T-helper 9 cell (primary cell): ENCODE measurements at places on chromosomes 16 and 17.

DNA sequence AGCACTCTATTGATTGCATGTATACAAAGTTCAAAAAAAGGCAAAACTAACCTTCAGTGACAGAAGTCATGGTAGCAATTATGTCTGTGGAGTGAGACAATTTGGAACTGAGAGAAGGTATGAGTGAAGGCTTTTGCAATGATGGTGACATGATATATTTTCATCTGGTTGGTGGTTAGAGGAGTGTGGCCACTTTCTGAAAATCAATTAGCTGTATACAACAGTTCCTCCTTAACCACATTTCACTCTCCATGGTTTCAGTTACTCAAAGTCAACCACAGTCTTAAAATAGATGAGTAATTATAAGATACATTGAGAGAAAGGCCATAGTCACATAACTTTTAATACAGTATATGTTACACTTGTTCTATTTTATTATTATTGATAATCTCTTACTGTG, 26.2 kb downstream of the ADAMTS18 start:
- no peak for DNase-seq

GRCh38 chr17:1758807-1759206, 3.1 kb upstream of the SERPINF1 start:
- DNase-seq: no peak

- no peak for DNase-seq
Observed at GRCh38 chr17:78748048-78748729, 33.9 kb downstream of the CYTH1 start.

DNA sequence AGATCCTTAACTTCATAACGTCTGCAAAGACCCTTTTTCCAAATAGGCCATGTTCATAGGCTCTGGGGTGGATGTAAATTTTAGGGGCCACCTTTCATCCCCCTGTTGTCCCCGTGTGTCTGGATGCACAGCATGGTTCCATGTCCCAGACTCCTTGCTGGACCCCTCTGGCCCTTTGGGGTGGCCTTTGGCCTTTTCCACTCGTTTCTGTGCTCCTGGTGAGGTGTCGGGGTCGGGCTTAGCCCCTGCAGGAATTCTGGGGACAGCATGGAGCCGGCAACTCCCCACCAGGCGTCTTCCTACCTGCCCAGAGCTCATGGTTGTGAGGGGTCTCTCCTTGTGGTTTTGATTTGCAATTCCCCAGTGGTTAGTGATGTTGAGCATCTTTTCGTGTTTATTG, 183.5 kb downstream of the SEC14L1 start:
- no peak for DNase-seq

DNA sequence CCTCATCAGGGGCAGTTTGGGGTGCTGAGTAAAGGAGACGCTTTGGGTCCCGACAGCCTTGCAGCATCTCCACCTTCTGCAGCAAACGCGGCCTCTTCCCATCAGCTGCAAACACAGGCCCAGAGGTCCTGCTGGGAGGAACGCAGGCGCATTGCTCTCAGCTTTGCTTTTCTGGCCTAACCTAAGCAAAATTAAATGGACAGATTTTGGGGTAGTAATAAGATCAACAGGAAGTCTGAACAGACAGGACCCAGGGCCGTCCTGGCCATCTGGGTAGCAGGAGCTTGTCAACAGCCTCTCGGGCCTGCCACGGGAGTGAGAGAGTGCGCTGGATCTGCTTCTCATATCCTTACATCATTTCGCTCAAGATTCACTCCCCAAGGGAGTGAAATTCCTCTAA, 7.2 kb downstream of the NUBP1 start:
- no peak for DNase-seq

DNA sequence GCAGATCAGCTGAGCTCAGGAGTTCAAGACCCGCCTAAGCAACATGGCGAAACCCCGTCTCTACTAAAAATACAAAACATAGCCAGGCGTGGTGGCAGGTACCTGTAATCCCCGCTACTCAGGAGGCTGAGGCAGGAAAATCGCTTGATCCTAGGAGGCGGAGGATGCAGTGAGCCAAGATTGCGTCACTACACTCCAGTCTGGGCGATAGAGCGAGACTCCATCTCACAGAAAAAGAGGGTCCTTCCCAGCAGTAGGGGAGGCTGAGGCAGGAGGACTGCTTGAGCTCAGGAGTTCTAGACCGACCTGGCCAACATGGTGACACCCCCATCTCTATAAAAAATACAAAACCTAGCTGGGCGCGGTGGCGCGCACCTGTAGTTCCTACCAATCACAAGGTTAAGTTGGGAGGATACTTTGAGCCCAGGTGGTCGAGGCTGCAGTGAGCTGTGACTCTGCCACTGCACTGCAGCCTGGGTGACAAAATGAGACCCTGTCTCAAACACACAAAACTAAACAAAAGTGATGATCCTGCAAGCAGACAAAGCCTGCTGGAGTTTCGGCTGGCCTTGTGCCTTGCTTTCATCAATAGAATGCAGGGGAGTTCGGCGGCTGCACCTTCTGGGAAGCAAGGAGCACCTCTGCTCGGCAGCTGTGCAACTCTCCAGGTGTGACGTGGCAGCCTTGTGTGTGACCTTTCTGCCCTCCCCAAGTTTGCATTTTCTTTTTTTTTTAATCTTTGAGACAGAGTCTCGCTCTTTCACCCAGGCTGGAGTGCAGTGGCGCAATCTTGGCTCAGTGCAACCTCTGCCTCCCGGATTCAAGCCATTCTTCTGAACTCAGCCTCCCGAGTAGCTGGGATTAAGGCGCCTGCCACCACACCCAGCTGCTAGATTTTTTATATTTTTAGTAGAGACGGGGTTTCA, 12.4 kb upstream of the YWHAE start:
- DNase-seq: no peak

GRCh38 chr16:9169094-9169493, 77.7 kb downstream of the HAPSTR1 start:
- no peak for DNase-seq

DNA sequence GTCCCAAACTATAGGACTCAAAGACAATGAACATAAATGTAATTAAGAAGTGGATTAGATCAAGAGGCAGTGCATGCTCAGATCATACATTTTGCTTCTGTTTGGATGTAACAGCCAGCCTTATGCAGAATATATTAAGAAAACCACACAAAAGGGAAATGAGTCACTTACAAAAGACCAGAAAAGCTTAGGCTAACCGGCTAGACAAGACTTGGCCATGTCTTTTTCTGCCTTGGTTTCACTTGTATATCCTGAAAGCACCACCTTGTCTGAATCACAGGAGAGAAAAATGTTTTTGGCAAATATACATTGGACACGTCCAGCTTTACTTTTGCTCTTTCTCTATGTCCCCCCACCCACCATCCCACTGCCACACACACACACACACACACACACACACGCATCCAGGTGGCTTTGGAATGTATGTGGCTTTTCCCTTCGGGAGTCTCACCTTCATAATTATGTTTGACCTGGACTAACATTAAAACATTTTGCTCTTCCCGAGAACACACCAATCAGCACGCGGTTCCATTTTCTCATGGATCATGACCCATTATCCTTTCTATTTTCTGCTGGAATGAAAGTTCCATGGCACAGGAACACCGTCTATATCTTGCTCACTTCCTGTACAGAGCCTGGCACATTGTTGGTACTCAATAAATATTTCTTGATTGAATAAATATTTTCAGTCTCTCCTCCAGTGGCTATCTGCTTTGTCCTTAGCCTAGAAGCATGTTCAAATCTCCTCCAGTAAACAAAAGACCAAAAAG, 64.6 kb downstream of the CDK5R1 start:
- no peak for DNase-seq

GRCh38 chr17:32498391-32498790, 11.6 kb downstream of the CDK5R1 start:
- no peak for DNase-seq

DNA sequence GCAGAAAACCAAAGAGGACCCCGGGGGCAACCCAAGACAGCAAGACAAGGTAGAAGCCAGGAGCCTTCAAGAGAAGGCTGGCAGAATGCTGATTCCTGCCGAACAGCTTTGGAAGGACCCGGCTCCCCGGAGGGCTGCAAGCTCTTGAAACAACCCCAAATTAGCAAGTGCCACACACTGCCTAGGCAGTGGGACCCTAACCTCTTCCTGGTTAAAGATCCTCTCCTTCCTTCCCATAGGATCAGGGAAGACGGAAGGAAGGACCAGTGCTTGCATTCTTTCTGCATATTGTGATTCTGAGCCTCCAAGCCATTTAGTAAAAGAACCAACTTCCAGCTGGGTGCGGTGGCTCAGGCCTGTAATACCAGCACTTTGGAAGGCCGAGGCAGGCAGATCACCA, 122.0 kb upstream of the AXIN2 start:
- DNase-seq: no peak

DNA sequence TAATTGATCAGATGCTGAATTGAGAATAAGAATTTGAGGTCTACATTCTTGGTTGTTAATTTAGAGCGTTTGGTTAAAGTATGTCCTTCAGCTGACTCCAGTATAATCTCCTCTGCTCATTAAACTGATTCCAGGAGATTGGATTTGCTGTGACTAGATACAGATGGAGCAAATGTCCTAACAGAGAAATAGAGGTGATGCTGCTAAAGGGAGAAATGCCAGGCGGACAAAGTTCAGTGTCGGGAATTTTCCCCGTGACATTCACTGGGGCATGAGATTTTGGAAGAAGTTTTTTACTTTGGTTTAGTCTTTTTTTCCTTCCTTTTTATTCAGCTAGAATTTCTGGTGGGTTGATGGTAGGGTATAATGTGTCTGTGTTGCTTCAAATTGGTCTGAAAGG, 19.0 kb downstream of the PRKAR1A start:
- no peak for DNase-seq

DNA sequence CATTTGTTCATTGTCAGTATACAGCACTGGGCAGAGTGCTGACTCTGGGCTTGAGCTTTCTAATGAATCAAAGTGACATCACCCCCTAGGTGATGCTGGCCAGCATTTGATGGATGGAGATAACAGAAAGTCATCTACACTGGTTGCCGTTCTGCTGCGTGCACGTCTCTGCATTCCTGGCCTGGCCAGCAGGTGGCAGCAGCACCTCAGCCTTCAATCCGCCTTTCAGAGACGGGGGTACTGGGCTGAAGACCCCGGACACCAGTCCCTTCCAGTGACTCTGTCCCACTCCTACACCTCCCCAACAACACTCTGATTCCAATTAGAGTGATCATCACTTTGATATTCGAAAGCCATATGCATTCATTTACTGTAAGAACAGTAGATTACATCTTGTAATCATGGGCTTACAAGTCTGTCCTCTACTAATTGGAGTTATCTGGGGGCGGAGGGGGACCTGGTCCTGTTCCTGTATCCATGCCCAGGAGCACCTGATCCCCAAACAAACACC, 6.0 kb downstream of the CPSF4L start:
- DNase-seq: peak; percentile 52

DNA sequence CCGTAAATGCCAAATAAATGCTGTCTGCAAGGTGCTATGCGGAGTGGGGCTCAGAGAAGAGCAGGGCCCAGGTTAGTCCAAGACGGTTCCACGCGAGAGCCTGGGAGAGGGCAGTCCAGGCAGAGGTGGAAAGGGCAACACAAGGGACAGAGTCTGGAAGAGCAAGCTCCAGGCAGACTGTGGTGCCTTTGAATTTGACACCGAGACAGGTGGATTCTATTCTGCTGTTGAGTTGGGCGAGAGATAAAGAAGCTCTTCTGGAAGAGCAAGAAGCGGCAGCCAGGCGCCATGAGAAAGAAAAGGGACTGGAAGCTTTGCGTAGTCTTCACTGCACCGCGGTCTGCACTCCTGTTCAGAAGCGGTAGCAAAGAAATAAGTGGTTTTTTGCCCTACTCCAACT, 55.6 kb downstream of the CYTH1 start:
- no peak for DNase-seq

DNA sequence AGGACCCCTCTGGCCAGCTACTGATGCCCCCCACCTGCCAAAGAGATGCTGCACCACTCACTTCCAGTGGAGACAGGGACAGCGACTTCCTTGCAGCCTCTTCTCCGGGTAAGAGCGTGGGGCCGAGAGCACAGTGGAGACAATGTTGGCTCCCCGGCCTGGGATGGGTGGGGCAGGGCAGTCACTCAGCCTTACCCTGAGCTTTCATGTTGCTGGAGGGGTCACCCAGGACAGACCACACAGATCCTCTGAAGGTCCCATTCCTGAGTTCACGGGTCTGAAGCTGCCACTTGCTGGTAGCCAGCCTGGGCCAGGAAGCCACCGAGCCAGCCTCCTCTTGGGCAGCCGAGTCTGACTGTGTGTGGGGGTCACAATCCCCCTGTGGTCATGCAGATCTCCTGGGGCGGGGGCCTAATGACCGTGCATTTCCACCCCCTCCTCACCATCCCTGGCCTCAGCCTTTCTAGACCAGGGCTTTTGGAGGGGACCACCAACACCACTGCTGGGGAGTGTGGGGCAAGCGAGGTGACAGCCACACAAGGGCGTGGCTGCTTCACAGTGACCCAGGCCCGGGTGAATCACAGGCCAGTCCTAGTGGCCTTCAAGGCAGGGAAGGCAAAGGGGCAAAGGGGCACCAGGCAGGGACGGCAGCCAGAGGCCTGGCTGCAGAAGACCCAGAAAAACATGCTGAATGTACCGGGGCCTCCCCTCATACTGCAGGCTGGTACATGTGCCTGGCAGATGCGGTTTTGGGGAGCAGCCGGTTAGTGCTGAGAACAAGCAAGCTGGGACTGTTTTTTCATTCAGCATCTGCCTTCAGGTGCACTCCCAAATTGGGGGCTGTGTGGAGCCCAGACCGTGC, 10.4 kb downstream of the TAF1C start:
- DNase-seq: no peak

DNA sequence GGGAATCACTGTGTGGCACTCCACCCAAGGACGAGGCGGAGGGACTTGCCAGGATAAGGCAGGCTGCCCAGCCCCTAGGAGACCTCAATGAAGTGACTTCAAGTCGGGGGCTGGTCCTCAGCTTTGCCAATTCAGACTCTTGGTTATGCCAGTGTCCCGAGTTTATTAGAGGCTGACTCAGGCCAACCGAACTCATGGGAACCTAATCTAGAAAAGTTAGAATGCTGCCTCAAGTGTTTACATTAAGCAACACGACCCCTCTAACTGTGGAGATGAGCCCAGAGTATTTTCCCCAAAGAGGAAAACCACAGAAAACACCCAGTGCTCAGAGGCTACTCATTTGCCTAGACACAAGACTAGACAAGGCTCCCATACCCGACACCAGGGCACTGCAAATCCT, 1.1 kb upstream of the TEKT3 start:
- DNase-seq: no peak

- no peak for DNase-seq
Observed at GRCh38 chr16:4767872-4768548, 1.0 kb upstream of the ZNF500 start.

- DNase-seq: no peak
Observed at GRCh38 chr17:30545024-30545423, 67.8 kb downstream of the GOSR1 start.

GRCh38 chr16:85190572-85190971, 78.3 kb upstream of the CIBAR2 start:
- DNase-seq: no peak
